Liver (tissue), 10 donors: ENCODE measurements at places on chromosomes 6 and 20.

DNA sequence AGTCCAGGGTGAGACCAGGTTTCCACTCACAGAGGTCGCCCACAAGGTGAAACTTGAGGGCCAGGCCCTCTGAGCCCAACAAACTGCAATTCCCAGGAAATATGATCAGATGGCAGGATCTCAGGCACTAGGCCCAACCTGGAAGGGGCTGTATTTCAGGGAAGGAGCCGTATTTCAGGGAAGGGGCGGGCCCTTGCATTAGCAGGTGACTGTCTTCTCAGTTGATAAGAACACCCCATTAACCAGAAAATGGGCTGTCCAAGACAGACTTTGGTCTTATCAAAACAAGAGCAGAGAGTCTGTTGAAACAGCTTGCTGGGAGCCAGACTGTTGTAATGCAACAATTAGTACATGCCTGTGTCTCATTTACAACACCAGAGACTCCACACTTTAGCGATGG lies 10.9 kb upstream of the BNIP5 start:
- DNase-seq: peak; percentile 66

DNA sequence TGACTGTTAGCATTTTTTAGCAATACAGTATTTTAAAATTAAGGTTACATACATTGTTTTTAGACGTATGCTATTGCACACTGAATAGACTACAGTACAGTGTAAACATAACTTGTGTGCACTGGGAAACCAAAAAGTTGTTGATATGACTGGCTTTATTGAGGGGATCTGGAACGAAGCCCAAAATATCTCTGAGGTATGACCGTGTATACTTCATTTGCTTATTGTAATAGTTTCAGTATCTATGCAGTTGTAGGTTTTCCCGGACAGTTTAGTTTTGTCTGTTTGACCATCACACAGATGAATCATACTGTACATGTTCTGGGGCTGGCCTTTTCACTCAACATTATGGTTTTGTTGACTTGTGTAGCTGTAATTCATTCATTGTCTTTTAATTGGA lies 6.9 kb upstream of the ZBTB12 start:
- no peak for DNase-seq

GRCh38 chr20:24501764-24502556 lies 32.5 kb downstream of the SYNDIG1 start:
- DNase-seq: no peak

DNA sequence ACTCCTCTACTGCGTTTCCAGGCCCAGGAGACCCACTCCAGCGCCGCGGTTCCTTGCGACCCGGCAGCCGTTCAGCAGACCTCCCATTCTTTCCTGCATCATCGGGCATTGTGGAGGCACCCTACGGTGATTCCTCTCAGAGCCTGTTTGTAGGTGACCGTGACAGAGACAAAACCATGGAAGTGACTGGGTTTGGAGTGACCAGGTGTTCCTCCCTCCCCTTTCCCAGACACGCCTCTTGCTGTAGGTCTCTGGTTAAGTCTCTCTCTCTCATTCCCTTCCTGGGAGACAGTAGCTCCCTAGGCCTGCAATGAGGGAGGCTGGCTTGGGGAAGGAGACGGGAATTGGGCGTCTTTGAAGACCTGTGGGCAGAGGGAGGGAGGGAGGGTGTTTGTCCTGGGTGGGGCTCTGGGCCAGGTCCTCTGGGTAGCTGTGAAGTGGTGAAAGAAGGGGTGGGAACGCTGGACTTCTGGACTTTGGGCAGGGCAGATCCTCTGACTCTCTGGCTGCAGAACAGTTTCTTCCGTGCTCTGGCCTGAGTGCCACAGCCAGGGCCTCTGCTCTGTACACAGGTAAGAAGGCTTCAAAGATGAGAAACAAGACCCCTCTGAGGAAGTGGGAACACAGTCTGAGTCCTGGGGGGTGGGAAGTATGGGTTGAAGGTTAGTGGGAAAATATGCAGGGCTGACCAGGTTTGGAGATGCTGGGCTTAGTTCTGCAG lies 763 bp downstream of the KLC4 start:
- DNase-seq: peak; percentile 68

DNA sequence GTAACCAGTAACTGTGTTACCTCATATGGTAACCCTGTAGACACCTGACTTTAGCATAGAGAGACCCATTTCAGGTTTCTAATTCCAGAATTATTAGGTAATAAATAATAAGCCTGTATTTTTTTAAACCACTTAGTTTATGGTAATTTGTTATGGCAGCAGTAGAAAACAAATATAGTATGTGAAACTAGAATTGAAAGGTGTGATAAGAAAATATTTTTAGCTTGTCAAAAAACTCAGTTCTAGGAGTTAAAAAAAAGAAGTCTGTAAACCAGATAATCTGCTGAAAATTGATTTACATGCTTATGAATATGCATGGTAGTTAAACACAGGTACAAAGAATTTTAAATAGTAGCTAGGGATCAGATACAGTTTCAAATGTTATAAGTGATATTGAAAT lies 695.0 kb upstream of the GJE1 start:
- DNase-seq: no peak

- no peak for DNase-seq
These were observed 71.0 kb downstream of the SSR1 start for GRCh38 chr6:7241709-7242645.

GRCh38 chr20:22353586-22353985 lies 230.8 kb downstream of the FOXA2 start:
- no peak for DNase-seq
